Upper lobe of left lung (tissue), 6 donors: ENCODE measurements at places on chromosomes 3 and 15. TPM values are rescaled to one million over a fixed set of nuclear protein-coding genes. Genes with fewer than 3 reads are reported as not detected.
A peak's percentile ranks its signal among the peaks of the same experiment; 100 is the strongest.

GRCh38 chr15:59247364-59247763, 40.7 kb downstream of the LDHAL6B start:
- H3K4me3 ChIP-seq, result no peak overlapping the region
- H3K4me1 ChIP-seq, result no peaks in the 10 kb centered on the region
- DNase-seq, result peak; percentile 67

GRCh38 chr3:98501270-98501669, 3.8 kb downstream of the OR5K2 start:
- H3K4me1 ChIP-seq, result no peaks in the 10 kb centered on the region
- no peak for DNase-seq
- H3K27ac ChIP-seq, result no peak overlapping the region
- no peaks in the 10 kb centered on the region for H3K36me3 ChIP-seq
- no peaks in the 10 kb centered on the region for H3K27me3 ChIP-seq
- no peak overlapping the region for H3K4me3 ChIP-seq

DNA sequence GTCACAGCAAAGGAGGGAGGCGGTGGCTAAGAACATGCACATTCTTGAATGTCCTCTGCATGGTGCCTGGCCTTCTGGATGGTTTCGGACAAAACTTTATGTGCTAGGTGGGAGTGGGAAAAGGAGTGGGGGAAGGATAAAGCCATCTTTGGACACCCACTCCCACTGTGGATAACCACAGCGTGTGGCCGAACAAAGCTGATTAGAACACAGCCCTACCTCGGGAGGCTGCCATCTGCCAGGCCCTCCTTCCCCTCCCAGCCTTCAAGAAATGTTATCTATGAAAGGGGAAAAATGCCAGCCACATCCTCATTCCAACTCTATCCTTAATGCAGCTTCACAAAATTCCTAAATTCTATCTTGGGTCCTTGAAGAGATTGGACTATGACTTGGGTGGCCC, 18.8 kb downstream of the AMOTL2 start:
- peaks cover 88% of the 10 kb centered on the region for H3K4me1 ChIP-seq
- H3K4me3 ChIP-seq, result no peak overlapping the region
- DNase-seq, result no peak
- H3K27me3 ChIP-seq, result no peaks in the 10 kb centered on the region
- H3K27ac ChIP-seq, result peak overlapping the region; percentile 98

GRCh38 chr3:141864281-141864970, 12.0 kb upstream of the ATP1B3 start:
- peaks cover 6% of the 10 kb centered on the region for H3K4me1 ChIP-seq
- DNase-seq, result no peak
- no peak overlapping the region for H3K4me3 ChIP-seq
- H3K27ac ChIP-seq, result peak overlapping the region; percentile 41
- no peaks in the 10 kb centered on the region for H3K27me3 ChIP-seq

DNA sequence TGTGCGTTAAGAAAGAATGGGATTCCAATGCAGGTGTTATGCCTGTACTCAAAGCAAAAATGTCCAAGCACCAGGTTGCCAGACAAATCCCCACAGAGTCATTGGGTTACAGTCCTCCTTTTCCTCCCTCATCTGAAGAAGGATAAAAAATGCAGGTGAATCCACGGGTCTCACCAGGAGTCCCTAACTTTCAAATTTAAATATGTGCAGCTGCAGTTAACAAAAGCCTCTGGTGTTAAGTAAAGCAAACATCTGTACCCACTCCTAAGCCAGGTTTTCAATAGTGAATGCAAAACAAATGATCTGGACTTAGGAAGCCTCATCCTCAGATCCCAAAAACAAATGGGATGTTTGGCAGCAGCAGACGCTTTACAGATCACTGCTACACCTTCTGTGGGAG, 70.4 kb upstream of the SETMAR start:
- H3K4me3 ChIP-seq, result no peak overlapping the region
- H3K27me3 ChIP-seq, result no peaks in the 10 kb centered on the region
- H3K36me3 ChIP-seq, result no peaks in the 10 kb centered on the region
- no peak for DNase-seq
- H3K4me1 ChIP-seq, result no peaks in the 10 kb centered on the region

DNA sequence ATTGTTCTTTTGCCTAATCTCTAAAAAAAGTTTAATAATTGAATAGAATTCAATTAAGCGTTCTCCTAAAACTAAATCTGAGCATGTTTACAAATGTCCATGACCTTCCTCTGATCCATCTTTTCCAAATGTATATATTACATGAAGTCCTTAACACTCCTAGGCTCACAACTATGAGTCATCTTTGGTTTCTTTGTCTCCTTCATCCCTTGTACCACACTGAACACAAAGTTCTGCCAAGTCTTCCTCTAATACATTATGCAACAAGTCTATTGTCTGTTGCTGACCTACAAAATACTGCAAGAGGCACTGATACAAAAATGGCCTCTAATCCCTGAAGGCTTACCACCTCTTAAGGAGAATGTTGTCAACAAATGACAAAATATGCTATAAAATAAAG, 550.2 kb downstream of the PYDC2 start:
- no peaks in the 10 kb centered on the region for H3K4me1 ChIP-seq
- no peak overlapping the region for H3K4me3 ChIP-seq
- no peaks in the 10 kb centered on the region for H3K36me3 ChIP-seq
- no peaks in the 10 kb centered on the region for H3K27me3 ChIP-seq
- no peak overlapping the region for H3K27ac ChIP-seq
- DNase-seq, result no peak

- no peak overlapping the region for H3K27ac ChIP-seq
- no peaks in the 10 kb centered on the region for H3K36me3 ChIP-seq
- H3K4me3 ChIP-seq, result no peak overlapping the region
- no peaks in the 10 kb centered on the region for H3K4me1 ChIP-seq
- no peaks in the 10 kb centered on the region for H3K27me3 ChIP-seq
- no peak for DNase-seq
Observed at GRCh38 chr3:158552124-158552523, 18.9 kb upstream of the MLF1 start.

GRCh38 chr3:13666781-13667709, 118.1 kb downstream of the FBLN2 start:
- DNase-seq, result no peak
- no peaks in the 10 kb centered on the region for H3K36me3 ChIP-seq
- H3K27ac ChIP-seq, result no peak overlapping the region
- H3K4me3 ChIP-seq, result no peak overlapping the region

GRCh38 chr3:139020036-139020867, 474 bp downstream of the PRR23B start:
- no peaks in the 10 kb centered on the region for H3K4me1 ChIP-seq
- DNase-seq, result peak; percentile 79
- H3K4me3 ChIP-seq, result no peak overlapping the region
- H3K36me3 ChIP-seq, result no peaks in the 10 kb centered on the region
- H3K27ac ChIP-seq, result no peak overlapping the region

- no peak for DNase-seq
- H3K27me3 ChIP-seq, result no peaks in the 10 kb centered on the region
- no peaks in the 10 kb centered on the region for H3K36me3 ChIP-seq
- H3K4me1 ChIP-seq, result no peaks in the 10 kb centered on the region
Observed at GRCh38 chr3:65674226-65674625, 364.5 kb downstream of the MAGI1 start.

DNA sequence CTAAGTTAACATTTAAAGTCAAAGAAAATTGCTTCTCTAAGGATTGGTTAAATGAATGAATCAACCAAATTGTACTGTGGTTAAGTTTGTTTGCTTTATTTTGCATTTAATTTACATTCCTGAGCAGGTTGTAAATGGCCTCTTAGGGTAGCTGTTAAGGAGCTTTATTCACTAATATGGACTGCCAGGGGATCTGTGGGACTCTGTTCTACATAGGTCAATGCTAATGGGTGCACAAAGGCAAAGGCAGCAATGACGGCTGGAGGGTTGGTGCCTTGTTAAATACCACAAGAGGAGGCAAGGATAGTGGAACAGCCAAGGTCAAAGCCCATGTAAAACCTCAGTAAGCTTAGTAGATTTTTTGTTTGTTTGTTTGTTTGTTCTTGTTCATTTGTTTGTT, 89.3 kb upstream of the P2RY1 start:
- no peak for DNase-seq
- H3K4me3 ChIP-seq, result no peak overlapping the region
- H3K36me3 ChIP-seq, result no peaks in the 10 kb centered on the region
- H3K27ac ChIP-seq, result no peak overlapping the region
- no peaks in the 10 kb centered on the region for H3K27me3 ChIP-seq

DNA sequence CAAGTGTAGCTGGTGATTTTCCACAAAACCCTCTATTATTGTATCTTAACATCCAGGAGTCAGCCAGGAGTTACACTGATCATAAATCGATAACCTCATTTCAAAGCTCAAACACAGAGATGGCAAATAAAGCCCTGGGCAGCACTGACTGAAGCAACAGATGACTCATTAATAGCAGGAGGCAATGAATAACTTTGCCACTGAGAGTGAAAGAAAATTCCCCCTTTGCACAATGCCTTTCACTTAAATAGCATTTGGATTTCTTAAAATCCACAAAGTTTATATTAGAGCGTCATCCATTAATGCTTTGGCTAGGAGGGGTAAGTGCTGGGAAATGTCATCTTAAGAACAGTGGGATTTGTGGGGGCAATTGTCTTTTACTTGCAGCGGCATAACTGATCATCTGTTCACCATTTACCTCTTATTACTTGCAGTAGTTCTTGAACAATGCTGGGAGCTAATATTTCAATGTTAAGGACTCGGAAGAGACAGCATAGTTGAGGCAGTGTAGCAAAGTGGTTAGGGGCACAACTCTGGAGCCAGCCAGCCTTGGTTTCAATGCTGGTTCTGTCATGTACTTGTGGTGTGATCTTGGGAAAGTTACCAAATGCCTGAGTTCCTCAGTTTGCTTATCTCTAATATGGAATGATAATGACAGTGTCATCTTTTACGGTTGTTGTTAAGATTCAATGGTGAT, 630.4 kb upstream of the TBL1XR1 start:
- no peak overlapping the region for H3K4me3 ChIP-seq
- no peak overlapping the region for H3K27ac ChIP-seq
- no peaks in the 10 kb centered on the region for H3K36me3 ChIP-seq
- no peak for DNase-seq

GRCh38 chr15:89888214-89888804, 5.5 kb downstream of the AP3S2 start:
- H3K4me1 ChIP-seq, result peaks cover 13% of the 10 kb centered on the region
- H3K4me3 ChIP-seq, result no peak overlapping the region
- H3K27ac ChIP-seq, result no peak overlapping the region
- H3K36me3 ChIP-seq, result peaks cover 58% of the 10 kb centered on the region
- no peaks in the 10 kb centered on the region for H3K27me3 ChIP-seq
- DNase-seq, result no peak

RLBP1 gene
- total RNA-seq, result not detected

NPAP1 gene
- not detected for total RNA-seq

GOLGA6L2 gene
- total RNA-seq, result not detected
